ENCODE measurements at places on chromosomes 7 and 10. TPM values are rescaled to one million over a fixed set of nuclear protein-coding genes. Genes with fewer than 3 reads are reported as not detected.

DNA sequence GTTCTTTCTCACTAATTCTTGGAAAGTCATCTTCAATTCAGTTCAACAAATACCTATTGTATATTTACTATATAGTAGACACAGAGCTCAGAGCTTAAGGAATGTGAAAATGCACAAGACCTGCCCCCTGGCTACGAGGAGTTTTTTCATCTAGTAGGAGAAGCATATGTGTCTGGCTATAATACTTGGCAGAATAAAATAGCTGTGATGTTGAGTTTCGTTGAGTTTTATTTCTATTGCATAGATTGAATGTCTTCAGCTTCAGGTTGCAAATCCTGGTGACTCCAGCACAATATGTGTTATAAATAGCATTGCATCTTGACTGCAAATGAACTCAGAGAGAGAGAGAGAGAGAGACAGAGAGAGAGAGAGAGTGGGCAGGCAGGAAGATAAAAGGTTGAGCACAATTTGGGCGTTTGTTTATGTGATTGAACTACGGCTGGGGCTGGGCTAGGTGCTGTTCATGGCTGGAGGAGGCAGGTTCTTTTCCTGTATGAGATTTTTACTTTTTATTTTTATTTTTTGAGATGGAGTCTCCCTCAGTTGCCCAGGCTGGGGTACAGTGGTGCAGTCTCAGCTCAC lies 229.6 kb downstream of the GALNT17 start:
- no peak for DNase-seq

GRCh38 chr10:28975891-28976531 lies 298.7 kb downstream of the BAMBI start:
- DNase-seq: peak; percentile 65

GRCh38 chr7:91492317-91492716 lies 228.1 kb downstream of the FZD1 start:
- no peak for DNase-seq

- no peak for DNase-seq
These were observed 66.3 kb upstream of the SH2B2 start for GRCh38 chr7:102220229-102220850.

GRCh38 chr10:110535958-110536891 lies 31.3 kb upstream of the SMC3 start:
- peak; percentile 89 for DNase-seq

The PNLIPRP1 gene
- total RNA-seq: not detected

DNA sequence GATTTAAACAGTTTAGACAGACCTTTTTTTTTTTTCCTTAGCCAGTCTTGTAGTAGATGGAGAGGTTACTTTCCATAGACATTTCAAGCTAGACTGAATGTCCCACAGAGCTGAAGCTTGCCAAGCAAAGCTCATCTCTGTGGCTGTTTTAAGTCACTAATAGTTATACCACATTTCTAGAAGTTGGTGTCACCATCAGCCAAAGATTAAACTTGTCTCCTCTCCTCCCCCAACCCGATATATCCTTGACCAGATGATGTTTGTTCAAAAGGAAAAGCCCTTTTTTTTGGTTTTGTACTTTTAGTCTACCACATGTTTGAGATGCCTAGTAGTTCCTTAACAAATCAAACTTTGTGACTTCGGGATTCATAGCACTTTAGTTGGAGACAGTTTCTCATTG lies 66.1 kb downstream of the ADD3 start:
- DNase-seq: no peak

- no peak for DNase-seq
These were observed 138.7 kb downstream of the NEURL1 start for GRCh38 chr10:103632247-103632642.

- DNase-seq: no peak
These were observed 597.8 kb upstream of the MGMT start for GRCh38 chr10:128869101-128869749.

GRCh38 chr7:51318886-51319579 lies 2.4 kb upstream of the COBL start:
- DNase-seq: no peak

DNA sequence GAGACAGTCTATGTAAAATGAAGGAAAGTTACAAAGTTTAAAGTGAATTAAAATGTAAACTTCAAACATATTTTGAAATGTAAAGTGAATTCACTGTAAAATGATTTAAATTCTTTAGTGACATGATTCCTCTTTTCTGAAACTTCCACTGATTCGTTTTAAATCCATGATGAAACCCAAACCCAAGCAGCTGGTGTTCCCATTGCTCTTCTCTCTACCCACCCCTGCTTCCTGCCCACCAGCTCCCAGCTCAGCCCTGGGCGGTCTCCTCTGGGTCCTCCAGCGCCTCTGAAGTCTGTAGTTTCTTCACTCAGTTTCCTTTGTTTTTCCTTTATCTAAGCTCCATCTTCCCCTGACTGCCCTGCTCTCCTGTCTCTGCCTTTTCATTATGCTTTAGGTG lies 175.9 kb downstream of the SNX10 start:
- no peak for DNase-seq

The SORCS3 gene
- not detected for total RNA-seq

GRCh38 chr7:36455646-36456045 lies 66.0 kb downstream of the ANLN start:
- DNase-seq: no peak

DNA sequence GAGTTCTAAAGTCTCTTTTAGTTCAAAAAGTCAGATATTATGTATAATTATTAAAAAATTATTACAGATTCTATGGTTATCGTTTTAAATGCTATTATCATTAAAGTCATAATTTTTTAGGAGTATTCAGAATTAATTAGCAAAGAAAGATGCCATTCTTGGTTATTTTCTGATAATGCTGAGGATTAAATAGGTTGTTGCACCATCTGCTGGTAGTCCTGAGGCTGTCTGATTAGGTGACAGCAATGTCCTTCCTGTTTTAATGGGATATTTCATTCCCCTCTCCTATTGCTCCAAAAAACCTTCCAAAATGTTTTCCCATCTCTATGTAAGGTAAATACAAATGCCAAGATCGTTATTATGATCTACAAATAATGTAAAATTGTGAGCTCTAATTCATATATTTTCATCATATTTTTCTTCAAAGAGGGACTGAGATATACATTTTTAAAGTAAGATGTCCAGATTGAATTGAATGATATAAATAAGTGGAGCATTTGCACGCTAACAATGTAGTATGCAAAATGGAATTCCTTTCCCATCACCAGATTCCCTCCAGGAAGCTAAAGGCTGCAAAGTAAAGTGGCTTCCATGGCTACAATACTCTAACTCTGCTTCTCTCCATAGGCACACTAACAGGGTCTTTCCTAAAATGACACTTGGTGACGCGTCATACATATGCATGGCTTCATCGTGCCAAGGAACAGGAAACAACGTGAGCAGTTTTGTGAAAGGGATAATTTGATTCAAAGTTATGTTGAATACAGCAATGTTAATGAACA lies 58.8 kb upstream of the AKR1E2 start:
- DNase-seq: peak; percentile 78

DNA sequence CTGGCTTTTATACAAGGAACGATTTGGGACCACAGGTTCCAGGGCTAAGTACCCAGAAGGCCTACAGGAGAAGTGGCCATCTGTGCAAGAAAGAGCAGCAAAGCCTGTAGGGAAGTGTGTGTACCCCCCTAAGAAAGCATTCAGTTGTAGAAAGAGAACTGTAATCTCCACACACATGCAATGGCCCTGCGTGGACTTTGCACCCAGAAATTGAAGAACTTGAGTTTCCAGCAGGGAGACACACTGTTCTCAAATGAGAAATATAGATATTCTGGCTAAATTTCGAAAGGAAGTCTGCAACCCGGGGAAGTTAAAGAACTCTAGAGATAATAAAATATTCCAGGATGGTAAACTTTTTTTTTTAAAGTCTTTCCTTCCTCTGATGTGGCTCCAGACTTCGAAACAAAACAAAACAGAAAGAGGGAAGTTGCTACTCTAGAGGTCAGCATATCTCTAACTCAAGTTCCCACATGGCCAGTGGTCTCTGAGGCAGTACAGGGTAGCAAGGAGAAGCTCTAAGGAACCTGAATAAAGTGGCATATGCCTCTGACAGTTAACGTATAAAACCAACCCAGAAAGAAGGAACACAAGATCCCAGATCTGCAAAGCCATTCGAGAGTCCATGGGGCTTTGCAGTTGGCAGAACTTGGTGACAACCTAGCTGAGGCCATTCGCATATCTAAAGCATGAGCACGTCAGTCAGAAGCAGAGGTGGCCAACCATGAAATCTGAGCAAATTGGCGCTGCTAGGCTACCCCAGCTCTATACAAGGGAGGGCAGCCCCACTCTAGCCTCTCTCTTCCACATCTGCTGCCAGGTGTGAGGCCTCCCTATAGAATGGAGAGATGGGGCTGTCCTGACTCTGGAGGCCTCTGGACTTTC lies 56.6 kb downstream of the ELMO1 start:
- DNase-seq: no peak

DNA sequence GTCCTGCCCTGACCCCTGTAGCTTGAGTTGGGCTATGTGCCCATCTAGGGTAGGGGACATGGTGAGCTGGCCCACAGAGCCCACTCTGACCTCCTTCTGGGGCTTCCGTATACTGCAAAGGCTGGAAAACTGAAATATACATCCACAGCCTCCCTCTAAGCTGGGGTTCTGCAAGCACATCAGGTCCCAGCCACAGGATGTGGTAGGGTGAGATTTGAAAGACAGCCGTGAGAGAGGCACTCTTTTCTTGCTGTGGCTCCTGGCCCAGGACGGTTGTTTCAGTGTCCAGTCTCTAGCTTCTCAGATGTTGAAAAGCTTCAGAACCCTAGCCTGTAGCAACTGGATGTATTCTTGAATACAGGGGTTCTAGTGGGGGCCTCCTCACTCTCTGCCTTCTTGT lies 60.1 kb upstream of the ADRB1 start:
- no peak for DNase-seq

The SH2D4B gene
- total RNA-seq: 0.10 TPM

DNA sequence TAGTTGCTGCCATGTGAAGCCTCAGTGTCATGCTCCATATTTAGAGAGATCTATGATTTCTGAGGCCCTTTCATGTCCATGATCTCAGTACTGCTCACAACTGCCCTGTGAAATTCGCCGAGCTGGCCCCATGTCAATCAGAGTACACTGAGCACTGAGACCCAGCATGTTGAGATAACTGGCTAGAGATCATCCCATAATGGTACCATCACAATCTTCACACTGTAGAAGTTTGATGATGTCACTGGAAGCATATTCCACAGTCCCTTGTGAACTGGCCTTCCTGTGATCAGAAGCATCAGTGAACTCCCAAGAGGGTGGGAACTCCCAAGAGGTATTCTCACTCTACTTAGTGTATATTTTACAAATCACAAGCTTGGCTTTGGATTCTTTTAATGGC lies 116.0 kb downstream of the EGFR start:
- no peak for DNase-seq

DNA sequence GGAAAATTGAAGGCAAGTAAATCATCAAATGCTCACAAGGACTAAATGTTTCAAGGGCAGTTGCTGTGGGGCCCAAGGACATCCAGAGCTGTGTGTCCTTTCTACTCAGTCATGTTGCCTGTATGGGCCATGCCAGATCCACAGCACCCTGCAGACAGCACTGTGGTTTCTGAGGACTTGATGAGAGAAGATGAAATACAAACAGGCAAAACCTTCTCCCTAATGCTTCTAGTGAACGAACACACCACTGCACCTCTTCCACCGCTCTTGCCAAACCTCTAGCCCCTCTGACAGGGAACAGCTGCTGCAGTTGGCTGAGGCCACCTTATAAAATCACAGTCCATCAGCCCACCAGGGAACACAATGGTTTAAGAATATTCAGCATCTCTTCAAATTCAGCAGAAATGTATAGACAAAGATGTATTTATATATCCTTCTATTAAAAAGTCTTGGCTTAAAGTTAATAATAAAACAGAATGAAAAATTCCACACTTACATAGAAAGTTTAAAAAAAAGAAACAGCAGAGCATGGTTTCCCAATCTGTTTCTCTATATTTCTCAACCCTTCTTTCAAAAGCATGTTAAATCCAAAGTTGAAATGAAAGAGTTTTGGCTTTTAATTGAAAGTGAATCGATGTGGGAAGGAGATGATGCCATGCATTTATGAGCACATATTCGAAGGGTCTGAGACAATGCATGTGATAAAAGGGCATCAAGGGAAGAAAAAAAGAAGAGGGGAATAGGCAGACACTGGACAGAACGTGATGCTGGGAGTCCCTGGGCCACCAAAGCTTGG lies 14.0 kb downstream of the CYP3A7 start:
- DNase-seq: no peak

The SLC39A12 gene
- not detected for total RNA-seq

DNA sequence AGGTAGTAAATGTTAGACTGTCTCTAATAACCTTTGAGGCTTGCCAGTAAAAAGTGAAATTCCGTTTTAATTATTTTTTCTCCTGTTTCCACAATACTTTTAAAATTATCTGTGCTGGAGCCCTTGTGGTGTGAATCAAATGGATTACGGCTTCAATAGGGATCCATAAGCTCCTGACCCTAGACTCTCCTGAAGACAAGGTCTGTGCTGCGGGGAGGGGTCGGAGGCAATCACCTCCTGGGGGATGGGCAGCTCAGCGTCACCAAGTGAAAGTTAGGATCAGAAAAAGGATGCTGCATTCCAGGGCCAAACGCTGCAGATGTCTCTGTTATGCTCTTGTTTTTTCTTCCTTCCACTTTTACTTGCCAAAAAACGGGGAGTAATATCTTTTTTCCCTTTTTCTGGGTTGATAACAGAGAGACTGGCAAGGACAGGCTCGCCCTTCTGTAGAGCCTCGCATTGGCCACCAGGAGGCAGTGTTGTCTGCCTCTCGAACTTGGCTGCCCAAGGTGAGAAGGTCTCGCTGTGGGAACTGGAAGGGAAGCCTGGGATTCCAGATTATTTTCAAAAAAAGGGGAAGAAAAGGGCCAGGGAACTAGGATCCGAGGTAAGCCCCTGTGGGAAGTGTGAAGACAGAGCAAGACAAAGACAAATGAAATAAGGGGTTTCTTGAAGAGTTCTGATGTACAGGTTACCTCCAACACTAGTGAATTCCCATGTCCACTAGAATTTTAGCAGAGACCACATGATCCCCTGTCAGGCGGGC lies 621.9 kb downstream of the ACTR3B start:
- no peak for DNase-seq

DNA sequence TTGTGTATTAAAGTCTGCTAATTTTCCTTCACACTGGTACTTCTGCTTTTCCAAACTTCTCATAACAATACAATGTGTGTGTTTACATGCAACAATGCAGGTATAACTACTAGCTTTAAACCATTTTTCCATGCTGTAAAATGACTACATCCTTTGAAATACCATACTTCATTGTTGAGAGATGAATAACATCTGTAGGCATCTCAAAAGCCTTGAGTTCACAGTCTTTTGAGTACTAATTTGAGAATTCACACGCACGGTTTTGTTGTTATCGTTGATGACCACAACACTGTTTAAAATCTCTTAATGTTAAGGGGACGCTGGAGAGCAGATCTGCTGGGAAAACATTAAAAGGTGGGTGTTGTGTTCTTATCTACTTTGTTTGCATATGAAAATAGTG lies 37.4 kb downstream of the SEMA3A start:
- no peak for DNase-seq

- DNase-seq: peak; percentile 58
These were observed 1.0 kb downstream of the EBF3 start for GRCh38 chr10:129962872-129963640.

The TMEM236 gene
- 0.12 TPM for total RNA-seq

The VWDE gene
- total RNA-seq: not detected

The FAM237B gene
- not detected for total RNA-seq

The STEAP1 gene
- 30.0 TPM for total RNA-seq
